Activated T-helper 1 cell treated with anti-CD3 and anti-CD28 coated beads, Interleukin-2, amount 50 U/mL, for 16 hours (primary cell): ENCODE measurements at places on chromosomes 1 and 21.

DNA sequence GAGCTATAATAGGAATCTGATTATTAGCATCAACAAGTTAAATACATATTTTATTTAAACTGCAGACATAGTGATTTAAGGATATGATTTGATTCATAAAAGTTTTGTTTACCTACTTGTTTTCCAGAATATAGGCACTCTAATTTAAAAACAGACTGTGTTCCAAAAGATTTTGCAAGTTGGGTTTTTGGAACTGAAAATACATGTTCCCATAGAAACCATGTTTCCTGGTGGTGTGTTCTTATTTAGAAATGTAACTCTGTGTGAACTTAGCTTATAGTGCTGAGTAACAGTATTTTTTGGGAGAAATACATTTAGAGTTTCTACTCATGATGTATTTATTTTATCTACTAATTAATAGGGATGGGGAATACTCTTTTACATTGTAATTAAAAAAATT is 21.8 kb downstream of the USP25 start:
- no peak for DNase-seq

DNA sequence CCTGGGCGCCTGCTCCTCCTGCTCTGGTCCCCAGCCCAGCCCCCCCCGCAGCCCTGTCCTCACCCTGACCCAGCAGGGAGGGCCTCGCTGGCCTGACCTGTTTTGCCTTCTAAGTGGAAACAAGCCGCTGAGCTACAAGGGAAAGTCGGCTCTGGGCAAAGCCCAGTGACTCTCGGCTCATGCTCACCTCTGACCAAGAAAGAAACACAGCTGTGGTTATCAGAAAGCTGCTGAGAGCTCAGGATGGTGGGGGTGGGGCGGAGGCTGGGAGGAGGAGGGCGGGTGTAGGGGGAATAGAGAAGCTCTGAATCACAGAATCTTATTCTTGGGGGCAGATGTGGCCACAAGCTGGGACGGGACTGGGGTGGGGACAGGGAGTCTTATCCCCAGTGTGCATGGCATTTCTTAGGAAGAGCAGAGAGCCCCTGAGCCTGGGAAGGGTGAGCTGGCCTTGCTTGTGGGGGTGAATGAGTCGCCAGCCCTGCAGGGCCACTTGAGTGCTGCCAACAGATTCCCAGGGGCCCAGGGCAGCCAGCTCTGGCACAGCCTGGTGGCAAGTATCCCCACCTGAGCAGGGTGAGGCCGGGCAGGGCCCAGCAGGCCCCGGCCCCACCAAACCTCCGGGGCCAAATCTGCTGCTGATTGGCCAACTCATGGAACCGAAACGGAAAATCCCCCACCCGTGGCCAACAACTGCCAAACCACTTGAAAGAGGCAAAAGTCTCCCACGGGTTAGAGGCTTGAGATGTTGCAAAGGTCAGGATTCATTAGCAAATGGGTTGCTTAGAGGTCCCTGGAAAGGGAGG is 120.6 kb downstream of the SPSB1 start:
- no peak for DNase-seq

GRCh38 chr1:76901158-76901767 is 34.0 kb downstream of the ST6GALNAC5 start:
- DNase-seq, result no peak

GRCh38 chr1:146012703-146013558 is 8.6 kb downstream of the HJV start:
- DNase-seq, result no peak

GRCh38 chr1:46812065-46812963 is 13.5 kb downstream of the CYP4B1 start:
- DNase-seq, result no peak

DNA sequence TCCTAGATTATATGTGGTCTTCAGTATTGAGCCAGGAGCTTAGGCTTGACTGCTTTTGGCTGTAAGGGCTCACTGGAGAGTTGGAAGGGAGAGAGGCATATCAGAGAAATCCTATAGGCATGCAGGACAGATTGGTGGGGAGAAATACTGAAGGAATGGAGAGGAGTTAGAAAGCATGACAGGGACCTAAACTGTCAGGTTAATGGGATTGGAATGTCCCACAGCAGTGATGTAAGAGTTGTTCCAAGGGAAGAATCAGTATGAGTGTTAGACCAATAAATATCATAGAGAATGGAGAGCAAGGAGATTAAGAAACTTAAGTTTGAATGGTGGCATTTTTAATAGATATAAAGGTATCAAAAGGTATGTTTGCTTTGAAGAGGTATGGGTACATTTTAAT is 39.7 kb downstream of the SLC35A3 start:
- DNase-seq, result no peak

DNA sequence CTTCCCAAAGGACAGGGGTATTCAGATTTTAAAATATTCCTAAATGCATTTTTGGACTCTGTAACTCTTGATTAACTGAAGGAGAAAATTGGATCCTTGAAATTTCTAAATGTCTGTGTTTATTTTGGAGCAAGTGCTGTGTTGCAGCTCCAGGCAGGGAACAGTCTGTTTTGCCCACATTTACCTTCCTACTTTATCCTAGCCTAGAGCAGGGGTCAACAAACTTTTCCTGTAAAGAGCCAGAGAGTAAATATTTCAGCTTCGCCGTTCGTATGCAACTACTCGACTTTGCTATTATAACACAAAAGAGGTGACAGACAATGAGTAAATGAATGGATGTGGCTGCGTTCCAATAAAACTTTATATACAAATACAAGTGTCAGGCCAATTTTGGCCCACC is 402.2 kb downstream of the GPATCH2 start:
- DNase-seq, result no peak

- DNase-seq, result no peak
These were observed 625 bp upstream of the DARS2 start for GRCh38 chr1:173823781-173824314.

DNA sequence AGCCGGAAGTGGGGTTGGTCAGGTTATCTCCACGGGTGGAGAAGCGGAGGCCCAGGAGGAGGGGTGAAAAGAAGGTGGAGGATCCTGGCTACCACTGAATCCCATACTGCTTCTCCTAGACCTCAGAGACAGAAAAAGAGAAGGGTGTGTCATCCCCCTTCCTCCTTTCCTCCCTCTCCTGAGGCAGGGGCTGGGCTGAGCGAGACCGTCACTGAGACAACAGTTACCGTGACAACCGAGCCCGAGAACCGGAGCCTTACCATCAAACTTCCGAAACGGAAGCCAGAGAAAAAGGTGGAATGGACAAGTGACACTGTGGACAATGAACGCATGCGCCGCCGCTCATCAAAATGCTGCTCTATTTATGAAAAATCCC is 42.1 kb upstream of the NBPF3 start:
- DNase-seq, result no peak

DNA sequence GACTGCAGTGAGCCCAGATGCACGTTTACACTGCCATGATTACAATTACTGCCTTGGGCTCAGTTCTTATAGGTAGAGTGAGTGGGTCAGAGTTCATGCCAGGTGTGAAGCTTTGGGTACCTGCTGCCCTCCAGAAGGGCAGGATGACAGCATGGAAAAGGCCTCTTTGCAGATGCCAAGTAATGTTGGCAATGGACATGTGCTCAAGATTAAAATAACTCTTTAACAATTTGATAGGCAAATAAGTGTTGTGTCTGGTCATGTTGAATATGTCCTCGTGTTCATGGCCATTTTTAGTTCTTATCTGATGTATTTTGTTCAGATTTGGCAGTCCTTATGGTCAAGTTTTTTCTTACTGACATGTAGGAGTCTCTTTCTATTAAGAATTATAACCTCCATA is 34.8 kb downstream of the S100B start:
- DNase-seq, result no peak

DNA sequence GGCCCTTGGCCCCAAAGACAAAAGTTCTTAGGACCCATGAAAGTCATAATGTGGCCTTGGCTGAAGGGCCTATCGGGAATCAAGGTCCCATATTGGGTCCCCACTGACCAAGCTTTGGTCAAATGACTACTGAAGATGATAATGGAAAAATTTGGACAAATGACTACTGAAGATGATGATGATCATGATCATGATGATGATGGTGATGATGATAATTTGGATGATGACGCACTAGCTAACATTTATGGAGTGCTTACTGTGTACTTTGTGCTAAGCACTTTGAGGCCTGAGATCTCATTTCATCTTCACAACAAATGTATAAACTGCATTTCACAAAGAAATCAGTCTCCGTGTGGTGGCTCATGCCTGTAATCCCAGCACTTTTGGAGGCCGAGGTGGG is 39.4 kb downstream of the EIF2D start:
- DNase-seq, result no peak

GRCh38 chr1:91308544-91308943 is 96.1 kb downstream of the HFM1 start:
- no peak for DNase-seq

DNA sequence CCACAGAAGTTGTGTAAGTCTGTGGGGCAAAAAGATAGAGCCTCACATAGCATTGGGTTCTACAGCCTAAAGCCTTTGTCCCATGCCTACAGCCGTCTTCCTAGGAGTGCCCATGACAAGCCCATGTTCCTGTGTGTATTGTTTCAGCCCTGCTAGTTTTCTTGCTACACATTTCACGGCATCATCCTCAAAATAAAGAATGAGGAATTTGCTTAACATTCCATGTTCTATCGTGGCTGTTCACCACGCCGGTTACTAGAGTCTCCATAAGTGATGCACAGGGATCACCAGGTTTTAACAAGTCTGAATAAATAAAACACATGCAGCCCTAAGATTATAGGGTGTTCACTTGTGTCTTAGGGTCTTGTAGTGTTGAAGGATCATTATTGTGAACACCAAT is 87.4 kb upstream of the NGF start:
- DNase-seq, result no peak

DNA sequence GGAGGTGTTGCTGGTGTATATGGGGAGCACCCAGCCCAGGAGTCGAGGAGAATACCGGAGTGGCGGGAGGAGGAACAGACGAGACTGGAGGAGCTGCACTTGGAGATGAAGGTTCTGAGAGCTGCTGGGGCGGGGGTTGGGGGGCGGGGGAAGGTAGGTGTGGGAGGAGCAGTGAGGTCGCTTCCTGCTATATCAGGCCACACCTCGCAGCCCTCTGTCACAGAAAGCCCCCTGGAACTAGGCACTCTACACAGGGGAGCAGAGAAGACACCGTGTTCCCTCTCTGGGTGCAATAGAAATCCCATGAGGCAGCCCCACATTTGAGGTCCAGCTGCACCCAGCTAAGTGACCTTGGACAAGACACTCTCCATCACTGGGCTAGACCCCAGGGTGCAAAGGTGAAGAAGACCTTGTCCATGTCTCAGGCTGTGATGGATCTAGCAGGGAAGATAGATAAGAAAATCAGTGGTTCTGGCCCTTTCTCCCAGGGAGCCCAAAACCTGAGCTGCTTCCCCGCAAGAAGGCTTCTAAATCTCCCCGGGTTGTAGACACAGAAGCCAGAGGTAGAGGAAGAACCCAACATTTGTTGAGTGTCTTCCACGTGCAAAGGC is 155.8 kb upstream of the EDN2 start:
- no peak for DNase-seq

- DNase-seq, result no peak
These were observed 302.1 kb upstream of the RRP15 start for GRCh38 chr1:217983051-217983375.

DNA sequence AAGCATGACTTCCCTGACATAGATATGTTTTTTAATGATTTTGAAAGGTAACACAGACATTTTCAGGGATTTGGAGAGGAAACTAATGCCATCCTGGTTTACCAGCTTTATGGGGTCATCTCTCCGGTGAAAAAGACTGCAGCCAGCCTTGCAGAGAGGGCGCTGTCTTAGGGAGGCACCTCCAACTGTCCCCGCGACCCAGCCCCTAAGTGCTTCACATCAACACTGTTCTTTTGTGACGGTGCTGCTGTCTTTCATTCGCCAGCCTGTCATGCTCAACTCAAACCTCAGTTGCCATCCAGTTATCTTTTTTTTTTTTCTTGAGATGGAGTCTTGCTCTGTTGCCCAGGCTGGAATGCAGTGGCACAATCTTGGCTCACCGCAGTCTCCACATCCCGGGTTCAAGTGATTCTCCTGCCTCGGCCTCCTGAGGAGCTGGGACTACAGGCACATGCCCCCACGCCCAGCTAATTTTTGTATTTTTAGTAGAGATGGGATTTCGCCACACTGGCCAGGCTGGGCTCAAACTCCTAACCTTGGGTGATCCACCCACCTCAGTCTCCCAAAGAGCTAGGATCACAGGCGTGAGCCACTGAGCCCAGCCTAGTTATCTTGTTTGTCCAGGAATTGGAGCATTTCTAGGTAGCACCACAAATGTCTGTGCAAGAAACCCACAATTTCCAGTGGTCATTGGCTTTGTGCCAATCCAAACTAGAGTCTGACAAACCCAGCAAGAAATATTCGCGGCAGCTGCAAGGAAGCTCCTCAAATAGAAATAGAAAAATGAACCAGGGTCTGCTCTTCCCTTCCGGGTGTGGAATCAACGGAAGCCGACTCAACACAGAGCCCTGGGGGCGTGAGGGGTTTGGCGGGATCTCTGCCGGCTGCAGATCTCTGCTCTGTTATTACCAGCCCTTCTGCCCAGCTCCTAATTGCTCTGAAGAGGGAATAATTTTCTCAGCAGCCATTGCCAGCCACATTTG is 24.2 kb downstream of the PDE9A start:
- DNase-seq, result no peak

- no peak for DNase-seq
These were observed 5.5 kb downstream of the PTPN7 start for GRCh38 chr1:202154766-202155477.

GRCh38 chr1:50644447-50645105 is 221.3 kb upstream of the DMRTA2 start:
- no peak for DNase-seq

- no peak for DNase-seq
These were observed 13.3 kb downstream of the RRP15 start for GRCh38 chr1:218298398-218298797.

DNA sequence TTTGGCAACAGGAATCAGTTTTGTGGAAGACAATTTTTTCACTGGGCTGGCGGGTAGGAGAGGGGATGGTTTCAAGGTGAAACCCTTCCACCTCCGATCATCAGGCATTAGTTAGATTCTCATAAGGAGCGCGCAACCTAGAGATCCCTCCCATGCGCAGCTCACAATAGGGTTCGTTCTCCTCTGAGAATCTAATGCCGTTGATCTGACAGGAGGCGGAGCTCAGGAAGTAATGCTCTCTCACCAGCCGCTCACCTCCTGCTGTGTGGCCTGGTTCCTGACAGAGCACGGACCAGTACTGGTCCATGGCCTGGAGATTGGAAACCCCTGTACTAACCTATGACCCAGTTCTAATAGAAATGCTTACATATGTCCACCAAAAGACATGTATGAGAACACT is 96.6 kb upstream of the KIAA1614 start:
- no peak for DNase-seq

GRCh38 chr1:153515504-153516394 is 20.0 kb downstream of the S100A6 start:
- DNase-seq, result no peak

DNA sequence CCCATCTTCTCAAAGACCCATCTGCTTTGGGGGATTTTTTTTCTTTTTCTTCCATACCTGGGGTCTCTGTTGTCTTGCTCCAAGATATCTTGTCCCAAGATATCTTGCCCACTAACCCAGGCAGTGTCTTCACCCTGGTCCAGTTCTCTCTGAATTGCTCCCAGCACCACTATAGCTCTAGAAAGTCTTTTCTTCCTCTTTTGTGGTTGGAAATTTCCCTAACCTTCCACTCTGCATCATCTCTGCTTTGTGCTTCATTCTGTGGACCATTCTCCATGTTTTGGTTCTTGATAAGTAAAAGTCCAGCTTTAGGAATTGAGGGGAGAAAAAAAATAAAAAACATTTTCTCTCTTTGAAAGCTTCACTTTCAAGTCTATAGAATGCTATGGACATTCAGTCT is 20.9 kb downstream of the STYXL2 start:
- no peak for DNase-seq
